ENCODE measurements at places on chromosomes 12 and 14.

DNA sequence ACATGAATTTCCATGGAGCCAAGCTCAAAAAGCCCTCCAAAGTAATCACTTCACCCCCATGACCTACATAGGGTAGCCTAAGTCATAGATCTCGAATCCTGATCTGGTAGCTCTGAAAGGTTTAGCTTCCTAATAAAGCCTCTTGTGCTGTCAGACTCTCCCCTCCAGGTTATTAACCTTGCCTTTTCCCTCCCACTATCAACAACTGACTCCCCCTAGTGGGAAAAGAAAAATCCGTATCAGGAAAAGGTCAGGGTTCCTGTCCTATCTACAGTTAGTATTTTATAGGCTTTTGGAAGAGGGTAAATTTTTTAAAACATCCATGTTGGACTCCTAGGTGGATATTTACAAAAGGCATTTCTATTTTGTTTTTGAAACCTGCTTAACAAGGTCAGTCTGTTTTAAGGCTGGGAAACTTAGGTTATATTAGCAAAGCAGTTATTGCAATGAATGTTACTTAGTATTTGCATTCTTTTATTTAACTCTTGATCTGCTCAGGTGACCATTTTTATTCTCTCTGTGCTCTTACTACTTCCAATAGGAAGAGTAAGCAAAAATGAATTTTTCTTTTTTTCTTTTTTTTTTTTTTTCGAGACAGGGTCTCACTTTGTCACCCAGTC, 8.0 kb downstream of the YY1 start:
- DNase-seq = no peak

GRCh38 chr12:127628645-127629044, 638.3 kb upstream of the TMEM132C start:
- DNase-seq = no peak

DNA sequence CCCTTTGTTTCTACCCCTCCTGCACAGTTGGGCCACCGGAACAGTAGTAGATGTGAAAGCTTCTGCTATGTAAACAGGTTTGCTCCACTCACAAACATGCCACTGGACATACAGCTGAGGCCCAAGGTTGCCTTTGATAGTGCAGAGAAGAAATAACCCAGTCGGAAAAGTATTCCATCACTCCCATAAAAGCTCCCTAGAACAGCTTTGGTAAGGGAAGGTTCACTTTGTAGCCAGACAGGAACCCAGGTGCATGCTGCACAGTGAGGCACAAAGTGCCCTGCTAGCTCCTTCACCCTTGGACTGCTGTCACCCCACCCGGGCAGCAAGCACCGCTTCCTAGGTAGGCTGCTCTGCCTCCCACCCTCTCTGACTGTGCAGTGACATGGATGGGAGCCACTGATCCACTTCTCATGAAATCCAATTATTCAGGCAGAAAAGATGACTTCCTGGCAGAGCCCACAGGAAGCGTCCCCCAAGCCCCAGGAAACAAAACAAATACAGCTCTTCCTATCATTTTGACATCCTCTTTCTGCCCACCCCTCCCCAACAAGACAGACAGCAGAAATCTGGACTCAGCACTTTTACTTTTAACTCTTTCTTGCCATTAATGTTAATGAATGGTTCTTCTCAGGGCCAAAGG, 100.2 kb downstream of the SRGAP1 start:
- no peak for DNase-seq

GRCh38 chr12:49965836-49966235, 4.2 kb downstream of the AQP5 start:
- no peak for DNase-seq

DNA sequence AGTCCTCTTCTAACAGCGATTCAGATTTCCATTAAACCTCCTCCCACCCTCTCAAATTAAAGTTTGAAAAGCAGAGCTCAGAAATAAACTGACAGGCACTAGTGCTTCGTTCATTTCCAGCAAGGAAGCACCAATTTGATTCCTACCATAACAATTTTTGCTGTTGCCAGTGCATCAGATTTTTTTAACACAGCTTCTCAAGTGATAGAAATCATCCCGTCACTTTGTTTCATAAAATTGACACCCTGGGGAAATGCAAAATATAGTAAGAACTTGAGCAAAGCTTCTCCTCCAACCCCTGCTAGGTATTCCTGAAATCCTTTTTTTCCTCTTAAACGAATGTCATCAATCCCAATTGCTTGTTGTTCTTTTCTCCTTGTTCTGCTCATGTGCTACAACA, 332.1 kb downstream of the FOXG1 start:
- DNase-seq = no peak

DNA sequence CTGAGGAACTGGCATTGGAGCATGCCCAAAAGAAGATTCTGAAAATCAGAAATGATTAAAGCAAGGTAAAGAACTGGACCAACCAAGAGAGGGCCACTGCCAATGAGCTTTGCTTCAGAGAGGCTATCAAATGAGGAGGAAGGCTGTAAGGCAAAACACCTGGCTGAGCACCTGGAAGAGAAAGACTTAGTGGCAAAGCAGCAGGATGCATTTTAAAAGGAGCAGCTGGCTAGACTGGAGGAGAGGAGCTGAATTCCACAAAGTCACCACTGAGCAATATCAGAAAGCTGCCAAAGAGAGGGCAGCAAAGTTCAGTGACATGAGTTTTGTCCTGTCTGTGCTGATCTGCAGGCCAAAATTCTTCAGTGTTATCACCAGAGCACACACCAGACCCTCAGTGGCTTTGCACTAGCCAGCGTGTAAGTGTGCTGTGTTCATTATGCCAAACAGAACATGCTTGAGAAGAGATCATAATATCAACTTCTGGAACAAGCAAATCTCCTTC, 338.7 kb downstream of the TRHDE start:
- no peak for DNase-seq

DNA sequence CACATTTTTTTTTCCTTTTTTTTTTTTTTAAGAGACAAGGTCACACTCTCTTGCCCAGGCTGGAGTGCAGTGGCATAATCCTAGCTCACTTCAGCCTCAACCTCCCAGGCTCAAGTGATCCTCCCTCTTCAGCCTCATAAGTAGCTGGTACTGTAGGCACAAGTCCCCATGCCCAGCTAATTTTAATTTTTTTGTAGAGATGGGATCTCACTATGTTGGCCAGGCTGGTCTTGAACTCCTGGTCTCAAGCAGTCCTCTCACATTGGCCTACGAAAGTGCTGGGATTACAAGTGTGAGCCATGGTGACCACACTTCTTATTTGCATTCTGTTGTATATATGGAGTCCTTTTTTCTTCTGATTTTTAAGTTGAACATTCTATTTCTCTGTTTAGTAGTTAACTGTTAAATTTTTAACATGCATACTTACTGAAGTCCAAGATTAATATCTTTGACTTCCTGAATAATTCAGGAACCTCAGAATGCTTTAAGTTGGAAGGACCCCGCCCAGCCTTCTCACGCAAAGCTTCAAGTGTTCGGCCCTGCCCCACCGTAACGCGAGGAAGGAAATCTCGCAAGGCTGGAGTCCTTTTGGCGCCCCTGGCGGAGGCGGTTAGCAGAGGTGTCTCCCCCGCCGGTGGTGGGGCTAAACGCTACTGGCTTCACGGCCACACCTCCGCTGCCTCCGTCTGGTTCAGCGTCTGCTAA, 21.6 kb downstream of the SPATS2 start:
- DNase-seq = peak; percentile 48

DNA sequence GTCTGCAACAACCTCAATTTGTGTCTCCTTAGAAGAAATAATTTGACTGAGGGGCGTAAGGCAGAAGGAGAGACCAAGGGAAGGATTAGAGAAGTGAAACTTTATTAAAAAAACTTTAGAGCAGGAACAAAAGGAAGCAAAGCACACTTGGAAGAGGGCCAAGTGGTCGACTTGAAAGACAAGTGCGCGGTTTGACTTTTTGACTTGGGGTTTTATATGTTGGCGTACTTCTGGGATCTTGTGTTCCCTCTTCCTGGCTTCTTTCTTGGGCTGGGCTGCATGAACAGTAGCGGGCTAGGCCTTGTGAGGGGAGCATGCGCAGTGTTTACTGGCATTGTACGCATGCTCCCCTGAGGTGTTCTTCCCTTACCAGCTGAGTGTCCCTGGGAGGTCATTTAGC, 369.3 kb upstream of the DCN start:
- no peak for DNase-seq

- no peak for DNase-seq
Measured at GRCh38 chr12:93365616-93366405, 11.9 kb upstream of the NUDT4 start.

DNA sequence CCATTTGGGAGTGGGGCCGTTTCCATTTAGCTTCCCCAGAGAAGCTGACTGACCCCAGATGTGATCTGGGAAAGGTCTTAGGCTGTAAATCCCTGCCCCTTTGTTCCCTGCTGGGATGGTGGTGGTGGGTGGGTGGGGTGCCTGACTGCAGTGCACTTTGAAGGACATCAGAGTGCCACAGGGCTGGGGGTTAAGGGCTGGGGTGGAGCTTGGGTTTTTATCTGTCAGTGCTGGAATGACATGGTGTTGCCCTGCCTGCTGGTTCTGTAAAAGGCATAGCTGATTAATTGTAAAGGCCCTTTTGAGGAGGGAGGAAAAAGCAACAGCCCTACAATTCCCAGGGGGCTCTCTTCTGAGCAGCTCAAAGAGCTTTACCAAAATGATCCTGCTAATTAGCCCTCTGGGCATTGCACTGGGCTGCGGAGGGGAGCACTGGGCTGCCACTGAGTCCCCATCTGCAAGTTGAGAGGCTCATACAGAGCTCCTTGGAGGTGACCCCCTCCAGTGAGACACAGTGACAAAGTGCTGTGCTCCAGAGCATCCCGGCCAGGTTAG, 21.1 kb downstream of the PLEKHG3 start:
- no peak for DNase-seq

DNA sequence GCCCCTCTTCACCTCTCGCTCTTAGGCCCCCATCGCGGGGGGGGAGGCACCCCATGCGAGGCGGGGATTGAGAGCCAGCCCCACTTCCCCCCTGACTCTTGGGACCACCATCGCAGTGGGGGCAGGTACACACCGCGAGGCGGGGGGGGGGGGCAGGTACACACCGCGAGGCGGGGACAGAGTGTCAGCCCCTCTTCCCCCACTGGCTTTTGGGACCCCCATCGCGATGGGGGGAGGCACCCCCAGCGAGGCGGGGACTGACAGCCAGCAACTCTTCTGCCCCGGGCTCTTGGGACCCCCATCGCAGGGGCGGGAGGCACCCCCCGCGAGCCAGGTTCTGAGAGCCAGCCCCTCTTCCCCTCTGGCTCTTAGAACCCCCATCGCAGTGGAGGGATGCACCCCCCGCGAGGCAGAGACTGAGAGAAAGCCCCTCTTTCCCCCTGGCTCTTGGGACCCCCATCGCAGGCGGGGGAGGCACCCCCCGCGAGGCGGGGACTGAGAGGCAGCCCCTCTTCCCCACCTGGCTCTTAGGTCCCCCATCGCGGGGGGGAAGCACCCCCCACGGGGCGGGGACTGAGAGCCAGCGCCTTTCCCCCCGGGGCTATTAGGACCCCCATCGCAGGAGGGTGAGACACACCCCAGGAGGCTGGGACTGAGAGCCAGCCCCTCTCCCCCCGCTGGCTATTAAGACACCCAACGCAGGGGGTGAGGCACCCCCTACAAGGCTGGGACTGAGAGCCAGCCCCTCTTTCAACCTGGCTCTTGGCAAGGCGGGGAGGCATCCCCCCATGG, 196.5 kb upstream of the PZP start:
- DNase-seq = peak; percentile 53

DNA sequence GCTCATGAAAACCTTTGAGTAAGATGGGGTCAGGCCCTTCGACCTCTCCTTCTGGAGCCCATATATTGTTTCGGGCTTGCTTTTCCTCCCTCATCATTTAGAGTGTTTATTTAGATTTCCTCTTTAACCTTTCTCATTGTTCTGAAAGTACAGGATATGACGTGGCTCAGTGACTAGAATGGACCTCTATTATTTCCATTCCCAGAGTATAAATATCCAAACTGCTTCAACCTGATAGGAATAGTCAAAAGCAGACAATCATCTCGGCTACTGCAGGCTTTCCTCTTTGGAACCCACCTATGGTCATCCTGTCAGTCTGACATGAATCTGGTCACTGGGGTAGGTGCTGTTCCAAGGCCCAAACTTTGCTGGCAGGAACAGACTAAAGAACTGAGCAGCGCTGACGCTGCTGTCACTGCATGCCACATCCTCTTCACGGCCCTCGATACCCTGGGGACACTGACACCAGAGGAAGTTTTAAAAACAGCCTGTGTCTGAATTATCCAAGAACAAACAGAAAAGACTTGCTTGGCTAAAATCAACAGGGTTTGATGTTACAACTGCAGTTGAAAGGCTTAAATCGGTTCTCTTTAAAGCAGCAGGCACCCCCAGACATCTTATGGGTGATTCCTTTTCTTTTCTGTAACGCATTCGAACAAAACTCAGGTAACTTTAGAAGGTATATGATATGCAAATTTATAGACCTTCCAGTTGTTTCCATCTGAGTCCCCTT, 5.0 kb upstream of the DDX47 start:
- DNase-seq = peak; percentile 51

- DNase-seq = no peak
Measured at GRCh38 chr12:116609319-116610114, 50.3 kb downstream of the MAP1LC3B2 start.

DNA sequence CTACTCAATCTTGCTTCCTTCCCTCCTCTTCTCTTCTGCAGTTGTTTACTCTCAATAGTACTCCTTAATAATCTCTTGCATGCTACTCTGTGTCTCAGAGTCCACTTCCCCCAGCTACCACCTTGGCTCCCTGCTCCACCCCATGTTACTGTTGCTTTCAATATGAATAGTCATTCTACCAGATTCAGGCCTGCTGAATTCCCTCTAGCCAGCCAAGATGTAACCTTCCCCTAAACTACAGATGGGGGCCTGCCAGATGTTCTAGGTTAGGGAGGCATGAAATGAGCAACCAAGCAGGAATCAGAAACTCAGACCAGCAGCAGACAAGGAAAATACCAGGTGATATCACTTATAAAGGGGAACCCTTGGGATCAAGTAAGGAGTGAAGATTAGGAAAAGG, 392.1 kb upstream of the DDHD1 start:
- no peak for DNase-seq

DNA sequence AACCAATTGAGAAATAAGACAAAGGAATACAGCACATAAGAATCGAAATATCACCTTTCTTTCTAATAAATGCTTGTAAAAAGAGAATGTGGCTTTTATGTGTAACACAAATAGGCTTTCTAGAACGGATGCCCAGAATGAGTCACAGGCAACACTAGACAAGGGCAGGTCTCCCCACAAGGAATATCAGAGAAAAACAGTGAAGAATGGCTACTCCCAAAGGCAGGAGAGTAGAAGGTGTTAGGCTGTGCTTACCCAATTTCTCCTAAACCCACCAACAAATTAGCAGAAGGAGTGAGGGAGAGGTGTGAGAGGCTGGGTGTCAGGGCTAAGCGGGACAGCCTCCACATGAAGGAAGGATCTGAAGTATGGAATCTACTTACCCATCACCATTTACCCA, 55.2 kb downstream of the GALNT4 start:
- no peak for DNase-seq

GRCh38 chr14:24277606-24278321, 6.4 kb upstream of the RABGGTA start:
- DNase-seq = no peak

GRCh38 chr14:93049867-93050331, 65.8 kb downstream of the ITPK1 start:
- DNase-seq = no peak

DNA sequence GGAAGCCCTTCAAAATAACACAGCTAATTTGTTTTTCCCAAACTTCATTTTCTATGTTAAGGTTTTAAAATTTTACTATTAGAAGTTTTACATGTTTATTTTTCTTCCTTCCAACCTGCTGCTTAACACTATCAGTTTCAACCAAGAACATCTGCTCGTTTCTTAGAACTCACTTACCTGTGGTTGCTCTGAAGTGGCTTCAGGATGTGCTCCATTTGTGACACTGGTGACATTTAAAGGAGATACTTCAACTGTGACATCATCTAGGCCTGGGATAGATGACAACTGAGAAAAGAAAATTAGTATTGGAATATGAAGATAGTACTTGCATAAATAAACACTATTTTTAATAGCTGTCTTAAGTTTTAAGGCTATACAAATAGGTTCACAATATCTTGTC, 17.9 kb downstream of the WASHC3 start:
- DNase-seq = no peak

Measured in effector CD4-positive, alpha-beta T cell (primary cell).